Smooth muscle cell of trachea (primary cell): ENCODE measurements at places on chromosomes 1 and 21. TPM values are rescaled to one million over a fixed set of nuclear protein-coding genes. Genes with fewer than 3 reads are reported as not detected.

GPATCH3 gene
- 7.4 and 10.6 TPM in 2 replicates for total RNA-seq

KCNJ9 gene
- total RNA-seq: under 0.01 TPM in 1 of 2 replicates, not detected in the other

GCSAML gene
- total RNA-seq: not detected in 2 replicates

AMY1B gene
- not detected in 2 replicates for total RNA-seq

ZBTB8A gene
- total RNA-seq: 7.1 and 9.2 TPM in 2 replicates

MROH7 gene
- total RNA-seq: under 0.01 and 0.50 TPM in 2 replicates

MFAP2 gene
- total RNA-seq: 16.9 and 26.5 TPM in 2 replicates

SLAMF8 gene
- total RNA-seq: not detected in 2 replicates

CBR3 gene
- total RNA-seq: 26.3 and 26.5 TPM in 2 replicates

TP73 gene
- under 0.01 TPM in 1 of 2 replicates, not detected in the other for total RNA-seq

RGS21 gene
- not detected in 2 replicates for total RNA-seq

OR6K6 gene
- total RNA-seq: not detected in 2 replicates

CR1L gene
- not detected in 2 replicates for total RNA-seq

BARHL2 gene
- total RNA-seq: not detected in 2 replicates

LCA5L gene
- 0.66 and 0.87 TPM in 2 replicates for total RNA-seq

GJA4 gene
- total RNA-seq: 0.15 TPM in 1 of 2 replicates, not detected in the other

ADAMTS1 gene
- 171 and 183 TPM in 2 replicates for total RNA-seq

TAL1 gene
- under 0.01 TPM in 2 replicates for total RNA-seq

LCE3C gene
- not detected in 2 replicates for total RNA-seq

SEC22B gene
- 66.5 and 71.1 TPM in 2 replicates for total RNA-seq

BACE2 gene
- total RNA-seq: 30.6 and 33.3 TPM in 2 replicates

SLC2A5 gene
- total RNA-seq: 2.0 and 13.2 TPM in 2 replicates

VTCN1 gene
- not detected in 2 replicates for total RNA-seq

PIK3C2B gene
- 1.5 and 4.3 TPM in 2 replicates for total RNA-seq

RIMS3 gene
- 0.29 and 0.33 TPM in 2 replicates for total RNA-seq

RAB7B gene
- total RNA-seq: 12.4 and 16.7 TPM in 2 replicates

TYW3 gene
- 13.9 and 18.0 TPM in 2 replicates for total RNA-seq

ARHGAP29 gene
- total RNA-seq: 36.7 and 84.1 TPM in 2 replicates

KRTAP12-4 gene
- not detected in 2 replicates for total RNA-seq

E2F2 gene
- total RNA-seq: 0.17 and 2.0 TPM in 2 replicates

S100A1 gene
- total RNA-seq: 0.17 TPM in 1 of 2 replicates, not detected in the other
